ENCODE measurements at places on chromosomes 2 and 18.

DNA sequence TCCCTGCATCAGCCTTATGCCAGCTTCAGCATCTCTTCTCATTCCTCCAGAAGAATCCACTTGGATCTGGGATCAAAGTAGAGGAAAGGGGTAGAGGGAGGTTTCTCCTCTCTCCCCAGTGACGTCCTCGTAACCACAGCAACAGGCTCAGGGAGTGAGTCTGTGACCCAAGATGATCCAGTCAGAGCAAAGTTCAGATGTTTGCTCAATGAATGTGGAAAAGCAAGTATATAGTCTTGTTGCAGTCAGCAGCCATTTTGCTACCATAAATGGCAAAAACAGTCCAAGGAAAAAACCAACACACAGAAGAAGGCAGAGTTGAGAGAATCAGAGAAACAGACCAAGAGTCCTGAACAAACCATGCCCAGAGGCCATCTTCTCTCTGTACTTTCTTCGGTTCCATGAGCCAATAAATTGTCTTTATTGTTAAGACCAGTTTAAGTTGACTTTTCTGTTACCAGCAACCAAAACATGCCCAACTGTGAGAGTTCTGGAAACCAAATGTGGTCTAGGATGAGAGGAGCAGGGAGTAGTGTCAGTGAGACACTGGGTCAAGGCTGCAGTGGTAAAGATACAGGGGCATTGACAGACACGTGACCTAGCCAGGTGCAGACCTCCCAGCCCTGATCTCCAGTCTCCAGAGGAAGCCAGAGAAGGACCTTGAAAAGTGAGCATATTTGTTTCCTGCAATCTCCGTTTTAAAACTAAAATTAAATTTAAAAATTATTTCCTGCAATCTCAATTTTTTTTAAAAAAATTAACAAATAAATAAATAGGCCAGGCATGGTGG lies 3.2 kb upstream of the CXCR1 start:
- DNase-seq: no peak

- DNase-seq: no peak
Measured at GRCh38 chr18:75775121-75775520, 347.6 kb upstream of the SMIM21 start.

GRCh38 chr2:176491172-176491904 lies 222.1 kb downstream of the MTX2 start:
- DNase-seq: peak; percentile 100

DNA sequence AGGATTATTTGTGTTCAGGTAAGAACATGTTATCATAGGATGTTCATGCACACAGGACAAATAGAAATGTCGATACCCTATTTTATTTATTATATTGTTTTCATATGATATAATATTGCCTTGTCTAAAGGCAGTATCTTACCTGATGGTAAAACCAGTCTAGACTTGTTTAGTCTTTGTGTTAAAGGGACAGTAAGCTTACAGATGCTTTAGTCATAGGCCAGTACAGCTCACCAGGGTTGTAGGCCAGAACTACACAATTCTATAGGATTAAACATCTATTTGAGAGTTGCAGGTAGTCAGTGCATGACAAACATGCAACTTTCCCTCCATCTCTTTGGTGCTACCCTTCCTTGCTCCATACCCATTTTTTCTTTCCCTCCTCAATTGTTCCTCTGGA lies 158.5 kb downstream of the GALNT3 start:
- no peak for DNase-seq

GRCh38 chr2:201110615-201111014 lies 5.3 kb upstream of the CFLAR start:
- DNase-seq: no peak

GRCh38 chr18:24935896-24936295 lies 416.1 kb downstream of the ZNF521 start:
- no peak for DNase-seq

DNA sequence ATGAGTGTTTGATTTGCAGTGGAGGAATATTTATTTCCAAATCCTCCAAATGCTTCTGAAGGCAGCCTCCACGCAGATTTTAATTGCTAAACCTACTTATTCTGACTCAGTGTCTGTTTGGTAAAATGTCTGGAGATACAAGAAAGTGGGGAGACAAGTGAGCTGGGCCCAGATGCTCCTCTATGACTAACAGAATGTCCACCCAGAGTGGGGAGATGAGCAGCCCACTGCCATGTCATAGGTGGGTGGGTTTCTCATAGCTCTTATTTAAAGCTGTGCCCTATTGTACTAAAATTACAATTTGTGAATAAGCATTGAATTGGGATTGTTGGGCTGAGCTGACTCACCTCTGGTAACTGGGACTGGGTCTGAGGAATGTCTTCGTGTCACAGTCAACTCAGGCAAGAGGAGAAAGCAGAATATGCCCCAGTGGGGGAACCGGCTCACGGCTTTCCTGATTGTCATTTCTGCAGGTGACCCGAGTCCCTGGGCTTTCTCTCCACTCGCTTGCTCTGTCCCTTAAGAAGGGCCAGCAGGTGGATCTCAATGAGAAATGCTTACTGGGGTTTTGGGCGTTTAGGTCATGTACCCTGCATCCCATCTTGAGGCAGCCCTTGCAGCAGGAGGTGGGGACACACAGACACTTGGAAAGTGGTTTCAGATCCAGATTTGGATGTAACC lies 116.3 kb upstream of the SPRED2 start:
- DNase-seq: peak; percentile 20

DNA sequence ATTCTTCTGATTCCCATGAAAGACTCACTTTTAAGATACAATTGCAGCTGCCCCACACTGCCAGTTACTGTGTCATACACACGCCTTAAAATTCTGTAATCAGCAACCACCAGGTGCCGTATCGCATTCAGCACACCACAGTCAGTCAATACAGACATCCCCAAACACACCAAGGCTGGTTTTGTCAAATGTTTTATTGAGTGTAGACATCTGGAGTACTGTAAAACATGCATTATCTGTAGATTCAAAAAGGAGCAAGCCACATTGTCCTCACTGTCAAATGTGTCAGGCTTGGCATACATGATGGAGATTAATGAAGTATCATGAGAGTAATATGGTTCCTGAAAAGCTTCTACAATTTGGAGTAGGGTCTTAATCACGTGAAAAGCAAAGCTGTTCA lies 109.7 kb upstream of the SP3 start:
- DNase-seq: no peak

- DNase-seq: no peak
Measured at GRCh38 chr2:164560902-164561301, 60.4 kb downstream of the GRB14 start.
